IPS-NIHi11 (cell line): ENCODE measurements at places on chromosomes 3 and 15.

GRCh38 chr15:41474436-41474835 lies 19.2 kb upstream of the ITPKA start:
- DNase-seq = no peak

DNA sequence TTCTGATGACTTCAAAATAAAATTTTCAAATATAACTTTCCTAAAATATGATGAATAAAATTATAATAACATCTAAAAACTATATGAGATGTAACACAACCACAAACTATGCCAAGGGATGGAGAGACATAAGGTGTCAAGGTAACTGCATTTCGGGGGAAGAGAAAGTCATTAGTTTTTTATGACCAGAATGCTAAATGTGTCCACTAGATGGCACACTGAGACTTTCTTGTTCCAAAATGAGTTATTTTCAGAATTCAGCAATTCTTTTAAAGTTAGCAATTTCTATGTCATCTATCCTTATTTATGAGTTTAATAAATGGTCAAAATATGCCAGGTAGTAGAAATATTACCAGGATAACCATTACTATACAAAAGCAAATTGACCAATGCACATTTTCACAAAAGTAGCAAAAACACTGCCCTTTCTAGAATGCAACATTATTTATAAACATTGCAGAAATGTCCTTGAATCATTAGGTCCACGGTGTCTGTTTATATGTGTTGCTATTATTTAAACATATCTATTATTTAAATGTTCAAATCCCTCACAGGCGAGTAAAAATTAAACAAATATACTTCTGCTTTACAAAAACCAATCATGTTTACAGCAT lies 374.2 kb downstream of the PLCL2 start:
- DNase-seq = peak; percentile 37

DNA sequence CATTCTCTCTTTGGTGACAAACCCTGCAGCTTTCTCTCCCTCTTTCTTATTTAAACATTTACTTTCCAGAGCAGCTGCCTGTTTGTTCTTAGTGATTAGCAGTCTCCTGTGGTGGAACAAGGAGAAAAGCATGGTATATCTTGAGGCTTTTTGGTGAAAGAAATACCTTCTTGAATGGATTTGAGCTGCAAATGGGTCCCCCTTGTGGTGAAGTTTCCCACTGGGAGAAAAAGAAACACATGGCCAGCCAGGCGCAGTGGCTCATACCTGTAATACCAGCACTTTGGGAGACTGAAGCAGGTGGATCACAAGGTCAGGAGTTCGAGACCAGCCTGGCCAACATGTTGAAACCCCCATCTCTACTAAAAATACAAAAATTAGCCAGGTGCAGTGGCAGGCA lies 48.3 kb upstream of the ACP3 start:
- no peak for DNase-seq

- DNase-seq = no peak
Observed at GRCh38 chr3:130374033-130374432, 28.6 kb downstream of the COL6A5 start.

DNA sequence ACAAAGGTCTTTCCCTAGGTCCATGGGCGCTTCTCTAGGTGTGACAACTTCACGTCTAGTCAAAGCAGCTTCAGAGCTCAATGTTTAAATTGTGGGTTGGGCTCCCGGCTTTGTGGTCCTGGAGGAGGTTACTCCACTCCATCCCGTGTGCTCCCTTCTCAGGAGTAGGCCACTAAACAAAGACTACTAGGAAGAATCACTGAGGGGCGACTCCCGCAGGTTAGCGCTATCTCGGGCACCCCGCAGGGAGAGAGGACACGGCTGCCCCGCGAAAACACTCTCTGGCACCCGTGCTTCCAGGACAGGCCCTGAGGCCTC lies 500 bp downstream of the PARP6 start:
- DNase-seq = peak; percentile 52

GRCh38 chr3:184497804-184498203 lies 63.8 kb upstream of the EPHB3 start:
- DNase-seq = no peak

DNA sequence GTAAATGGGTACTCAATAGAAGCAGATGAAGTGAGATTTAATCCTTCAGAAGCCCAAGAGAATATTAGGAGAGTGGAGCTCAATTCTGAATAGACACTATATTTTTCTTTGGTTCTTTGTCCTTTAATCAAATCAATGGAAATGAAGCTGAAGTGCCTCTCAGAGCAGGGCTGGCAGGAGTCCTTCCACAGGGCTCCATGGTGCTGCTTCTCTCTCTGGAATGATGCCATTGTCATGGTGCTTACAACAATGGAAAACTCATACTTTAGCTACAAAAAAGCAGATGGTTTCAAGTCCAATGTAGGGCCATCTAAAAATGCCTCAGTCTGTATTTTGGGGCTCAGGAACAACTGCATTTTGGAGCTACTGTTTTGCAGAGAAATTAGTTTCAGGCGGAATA lies 125.1 kb downstream of the SNRK start:
- no peak for DNase-seq
